ENCODE measurements at places on chromosomes 13 and 19.
A peak's percentile ranks its signal among the peaks of the same experiment; 100 is the strongest.

DNA sequence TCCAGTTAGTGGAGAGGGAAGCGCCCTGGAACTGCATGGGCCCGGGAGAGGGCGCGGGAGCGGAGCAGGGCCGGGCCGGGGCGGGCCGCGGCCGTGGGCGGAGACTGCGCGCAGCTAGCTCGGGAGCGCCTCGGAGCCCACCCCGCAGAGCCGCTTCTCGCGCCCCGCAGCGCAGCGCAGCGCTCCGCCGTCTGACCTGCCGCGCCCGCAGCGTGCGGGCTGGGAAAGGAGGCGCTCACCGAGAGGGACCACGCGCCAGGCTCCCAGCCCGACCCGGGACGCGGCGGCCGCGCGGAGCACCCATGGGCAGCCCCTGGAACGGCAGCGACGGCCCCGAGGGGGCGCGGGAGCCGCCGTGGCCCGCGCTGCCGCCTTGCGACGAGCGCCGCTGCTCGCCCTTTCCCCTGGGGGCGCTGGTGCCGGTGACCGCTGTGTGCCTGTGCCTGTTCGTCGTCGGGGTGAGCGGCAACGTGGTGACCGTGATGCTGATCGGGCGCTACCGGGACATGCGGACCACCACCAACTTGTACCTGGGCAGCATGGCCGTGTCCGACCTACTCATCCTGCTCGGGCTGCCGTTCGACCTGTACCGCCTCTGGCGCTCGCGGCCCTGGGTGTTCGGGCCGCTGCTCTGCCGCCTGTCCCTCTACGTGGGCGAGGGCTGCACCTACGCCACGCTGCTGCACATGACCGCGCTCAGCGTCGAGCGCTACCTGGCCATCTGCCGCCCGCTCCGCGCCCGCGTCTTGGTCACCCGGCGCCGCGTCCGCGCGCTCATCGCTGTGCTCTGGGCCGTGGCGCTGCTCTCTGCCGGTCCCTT lies at the start of gene MLNR:
TSS of gene MLNR (plus strand) at position 303 of the 820 bp plus-strand sequence. CDS start at position 303, 0 bp downstream.
- peak; percentile 45 for DNase-seq

DNA sequence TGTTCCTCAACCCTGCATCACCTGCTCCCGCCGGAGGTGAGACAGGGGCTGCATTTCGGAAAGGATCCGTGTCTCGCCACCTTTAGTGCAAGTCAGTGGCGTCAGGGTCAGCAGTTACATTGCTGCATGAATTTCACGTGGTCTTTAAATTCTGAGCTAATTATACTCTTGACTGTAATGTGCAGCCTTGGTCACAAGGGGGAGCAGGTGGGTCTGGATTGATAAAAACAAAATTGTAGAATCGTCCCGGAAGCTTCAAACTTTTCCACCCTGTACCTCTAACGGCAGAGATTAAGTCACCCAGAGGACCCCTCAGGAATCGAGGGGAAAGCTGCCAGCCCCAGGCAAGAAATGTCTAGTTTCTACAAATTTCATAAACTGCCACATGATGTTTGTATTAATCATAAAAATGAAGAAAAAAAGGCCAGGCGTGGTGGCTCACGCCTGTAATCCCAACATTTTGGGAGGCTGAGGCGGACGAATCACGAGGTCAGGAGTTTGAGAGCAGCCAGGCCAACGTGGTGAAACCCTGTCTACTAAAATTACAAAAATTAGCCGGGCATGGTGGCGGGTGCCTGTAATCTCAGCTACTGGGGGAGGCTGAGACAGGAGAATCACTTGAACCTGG lies 20.2 kb downstream of the BBC3 start:
- DNase-seq: peak; percentile 87

DNA sequence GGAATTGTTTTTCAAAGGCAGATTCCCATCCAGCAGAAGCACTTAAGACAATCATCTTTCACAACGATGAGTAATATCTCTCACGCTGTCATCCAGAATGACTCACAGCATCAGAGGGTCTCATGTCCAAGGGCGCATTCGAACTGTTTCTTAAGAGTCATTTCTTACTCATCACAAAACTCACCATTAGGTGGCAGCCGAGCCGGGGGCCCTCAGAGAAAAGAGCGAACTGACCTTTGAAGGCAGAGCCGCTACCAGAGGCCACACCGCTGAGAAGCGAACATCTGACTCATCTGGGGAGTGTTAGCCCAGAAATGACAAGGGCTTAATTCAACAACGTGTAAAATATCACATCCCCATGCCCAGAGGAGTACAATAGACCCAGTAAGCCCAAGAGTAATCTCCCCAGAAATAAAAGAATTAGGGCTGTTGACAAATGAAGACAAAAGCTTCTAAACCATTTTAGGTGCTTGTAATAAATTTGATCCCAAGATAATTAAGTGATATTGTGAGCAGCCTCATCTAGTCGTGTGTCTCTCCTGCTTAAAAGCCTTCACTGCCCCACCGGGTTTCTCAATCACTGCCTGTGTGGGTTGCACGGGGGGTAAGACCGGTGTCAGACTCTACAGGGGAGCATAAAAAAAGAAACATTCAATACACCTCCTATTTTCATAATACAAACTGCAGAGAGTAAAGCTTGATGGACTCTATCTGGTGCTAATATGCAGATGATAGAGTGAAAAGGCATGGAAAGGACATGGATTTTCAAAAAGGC lies 96.2 kb downstream of the CYSLTR2 start:
- DNase-seq: peak; percentile 67

GRCh38 chr19:43618921-43619261 lies 538 bp downstream of the ZNF428 start:
- DNase-seq: no peak

- DNase-seq: no peak
Measured at GRCh38 chr13:48977286-48977625, 1.5 kb downstream of the FNDC3A start.

- no peak for DNase-seq
Measured at GRCh38 chr13:39631307-39631706, 24.2 kb upstream of the COG6 start.

DNA sequence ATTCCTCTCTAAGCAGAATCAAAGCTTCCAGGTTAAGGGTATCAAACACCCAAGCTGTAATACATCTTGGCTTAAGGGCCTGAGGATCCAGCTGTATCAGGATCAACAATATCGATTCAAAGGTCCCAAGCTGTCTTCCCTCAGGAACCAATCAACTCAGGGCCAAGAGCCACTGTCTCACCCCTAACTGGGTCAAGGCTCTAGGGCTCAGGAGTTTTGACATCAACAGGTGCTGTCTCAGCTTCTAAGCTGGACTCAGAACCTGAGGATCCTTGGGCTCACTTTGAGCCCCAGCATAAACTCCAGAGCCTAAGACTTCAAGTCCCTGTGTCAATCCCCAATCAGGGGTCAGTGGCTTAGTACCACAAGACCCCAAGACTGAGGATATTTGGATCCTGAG lies 917 bp downstream of the FBXW9 start:
- no peak for DNase-seq

DNA sequence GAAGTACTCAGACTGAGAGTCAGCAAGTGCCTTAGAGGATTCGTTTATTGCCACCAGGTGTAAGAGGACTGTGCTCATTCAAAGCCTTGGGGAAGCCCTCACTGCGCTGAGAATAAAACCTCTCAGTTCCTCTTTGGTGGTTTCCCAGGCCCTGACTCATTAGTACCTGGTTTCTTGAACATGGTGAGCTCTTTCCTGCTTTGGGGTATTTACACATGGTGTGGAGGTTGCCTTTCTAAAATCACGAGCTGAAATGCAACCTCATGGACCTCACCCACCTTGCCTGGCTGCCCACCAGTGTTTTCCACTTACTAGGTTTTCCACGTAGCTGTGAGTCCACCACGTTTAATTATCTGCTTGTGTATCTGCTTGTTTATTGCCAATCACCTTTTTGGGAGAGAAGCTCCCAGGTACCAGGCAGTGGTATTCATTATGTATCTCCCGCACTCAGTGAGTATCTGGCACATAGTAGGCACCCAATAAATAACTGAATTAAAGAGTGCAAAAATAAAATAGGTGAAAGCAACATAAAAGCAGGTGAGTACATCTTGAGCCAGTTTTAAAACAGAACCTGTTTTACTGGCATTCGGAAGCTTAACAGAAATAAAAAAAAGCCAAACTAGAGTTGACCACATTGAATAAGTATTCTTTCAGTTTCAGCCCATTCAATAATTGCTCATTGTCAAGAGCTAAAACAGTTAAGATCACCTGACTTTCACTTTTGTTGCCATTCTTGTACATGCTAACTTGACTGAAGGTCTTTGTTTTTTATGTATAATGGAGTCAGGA lies 533.0 kb downstream of the MYO16 start:
- no peak for DNase-seq

DNA sequence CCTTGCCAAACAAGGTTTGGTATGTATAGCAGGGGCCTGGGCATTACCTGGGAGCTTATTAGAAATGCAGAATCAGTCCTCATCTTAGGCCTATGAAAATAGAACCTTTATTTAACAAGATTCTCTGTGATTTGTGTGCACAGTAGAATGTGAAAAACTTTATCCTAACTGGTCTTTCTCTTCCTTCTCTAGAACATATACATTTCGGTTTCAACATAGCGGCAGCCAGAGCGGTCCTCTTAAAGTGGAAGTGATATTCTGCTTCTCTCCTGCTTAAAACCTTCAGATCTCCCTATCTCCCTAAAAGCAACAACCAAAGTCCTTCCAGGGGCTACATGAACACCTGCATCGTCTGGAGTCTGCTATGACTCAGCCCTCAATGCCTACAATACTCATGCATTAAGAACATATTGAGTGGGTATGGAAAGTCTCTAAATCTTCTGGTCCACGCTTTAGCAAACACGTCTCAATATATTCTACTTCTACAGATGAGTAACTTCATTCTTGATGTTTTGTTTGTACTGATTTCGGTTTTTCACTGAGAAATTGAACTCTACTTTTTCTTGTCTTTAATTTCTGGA lies 84.5 kb downstream of the SPRY2 start:
- no peak for DNase-seq

DNA sequence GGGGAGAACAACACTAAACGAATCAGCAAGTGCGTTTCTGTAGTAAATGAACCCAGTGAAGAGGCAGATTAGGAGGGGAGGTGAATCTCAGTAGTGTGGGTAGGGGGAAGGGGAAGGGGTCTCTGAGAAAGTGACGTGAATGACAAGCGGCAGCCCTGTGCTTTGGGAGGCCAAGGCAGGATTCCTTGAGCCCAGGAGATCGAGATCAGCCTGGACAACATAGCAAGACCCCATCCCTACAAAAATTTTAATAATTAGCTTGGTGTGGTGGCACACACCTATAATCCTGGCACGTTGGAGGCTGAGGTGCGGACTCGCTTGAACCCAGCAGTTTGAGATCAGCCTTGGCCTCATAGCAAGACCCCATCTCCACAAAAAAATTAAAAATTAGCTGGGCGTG lies 8.1 kb downstream of the PLK5 start:
- no peak for DNase-seq

- DNase-seq: no peak
Measured at GRCh38 chr13:33328701-33329100, 43.1 kb upstream of the STARD13 start.

GRCh38 chr19:10166046-10166445 lies 28.7 kb downstream of the DNMT1 start:
- no peak for DNase-seq

GRCh38 chr19:29939628-29940027 lies 2.4 kb upstream of the URI1 start:
- DNase-seq: no peak

DNA sequence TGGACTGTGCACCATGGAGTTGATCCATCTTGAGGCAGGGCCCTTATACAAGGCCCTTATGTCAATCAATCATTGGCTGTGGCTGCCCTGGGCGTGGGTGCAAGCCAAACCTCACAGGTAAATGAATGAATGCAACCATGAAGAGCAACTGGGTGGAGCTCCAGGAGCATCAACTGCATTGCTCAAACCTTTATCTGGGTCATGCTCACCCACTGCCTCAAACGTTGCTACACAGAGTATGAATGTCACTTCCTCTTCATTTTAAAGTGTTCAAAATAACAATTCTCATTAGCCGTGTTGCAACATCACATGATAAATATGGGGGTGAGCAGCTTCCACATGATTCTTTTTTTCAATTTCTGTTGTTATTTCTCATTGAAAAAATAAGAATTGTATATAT lies 6.4 kb upstream of the ZNF333 start:
- no peak for DNase-seq

DNA sequence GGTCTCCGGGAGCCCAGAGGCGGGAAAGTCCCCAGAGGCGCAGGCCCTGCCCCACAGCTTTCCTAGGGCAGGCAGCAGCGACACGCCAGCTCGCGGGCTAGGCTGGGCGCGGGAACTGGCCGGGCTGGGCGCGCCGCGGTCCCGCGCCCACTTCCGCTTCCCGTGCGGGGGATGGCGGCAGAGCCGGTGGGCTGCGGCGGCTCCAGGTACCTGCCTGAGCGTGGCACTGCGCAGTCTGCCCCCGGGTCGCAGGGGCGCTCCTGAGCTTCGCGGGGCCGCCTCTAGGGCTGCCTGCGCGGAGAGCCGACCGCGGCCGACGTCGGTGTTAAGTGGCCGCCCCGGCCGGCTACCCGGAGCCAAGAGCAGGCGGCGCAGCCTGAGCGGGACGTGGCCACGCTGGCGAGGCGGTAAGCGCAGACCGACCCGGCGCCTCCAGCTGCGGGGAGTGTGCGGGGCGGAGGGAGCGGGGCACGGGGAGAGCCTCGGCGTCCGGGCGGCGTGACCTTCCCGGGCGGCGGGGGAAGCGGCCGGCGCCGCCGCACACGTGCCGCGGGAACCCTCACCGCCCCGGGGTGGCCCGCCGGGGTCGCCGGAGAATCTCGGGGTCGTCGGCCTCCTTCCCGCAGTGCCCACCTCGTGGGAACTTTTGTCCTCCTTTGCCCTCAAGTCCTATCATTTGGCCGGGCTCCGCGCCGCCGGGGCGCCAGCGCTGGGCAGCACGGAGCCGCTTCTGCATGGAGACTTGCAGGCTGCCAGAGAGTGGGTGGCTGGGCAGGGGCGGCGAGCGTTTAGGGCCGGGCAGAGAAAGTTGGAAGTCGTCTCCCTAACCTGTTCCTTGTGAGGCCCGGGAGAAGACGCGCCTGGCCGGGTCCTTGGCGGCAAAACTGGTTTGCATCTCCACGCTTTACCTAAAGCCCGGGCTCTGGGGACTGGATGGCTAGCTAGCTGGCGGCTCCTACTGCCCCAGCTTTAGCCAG lies 31.4 kb upstream of the MPHOSPH8 start:
- DNase-seq: peak; percentile 50

GRCh38 chr19:34308381-34309367 lies 54.3 kb downstream of the GARRE1 start:
- DNase-seq: no peak

DNA sequence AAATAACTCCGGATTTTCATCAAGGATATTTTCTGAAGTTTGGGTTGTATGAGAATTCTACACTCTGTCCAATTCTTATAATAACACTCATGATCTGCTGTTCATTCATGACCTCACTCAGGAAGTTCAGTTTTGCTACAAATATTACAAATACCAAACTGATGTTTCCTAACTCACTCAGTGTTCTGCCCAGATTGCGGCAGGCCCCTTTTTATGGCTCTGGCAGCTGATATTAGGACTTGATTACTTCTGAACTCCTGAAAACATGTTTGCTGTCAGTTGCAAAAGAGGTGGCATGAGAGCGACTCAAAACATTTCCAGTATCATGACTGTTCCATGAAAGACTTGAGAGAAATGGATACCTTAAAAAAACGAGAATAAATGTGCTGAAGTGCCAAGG lies 188.0 kb downstream of the RGCC start:
- no peak for DNase-seq

GRCh38 chr13:51818781-51819511 lies 15.0 kb upstream of the DHRS12 start:
- DNase-seq: no peak

GRCh38 chr19:54352041-54352440 lies 12.7 kb downstream of the LAIR1 start:
- no peak for DNase-seq
